ENCODE measurements at places on chromosomes 11 and 22. TPM values are rescaled to one million over a fixed set of nuclear protein-coding genes. Genes with fewer than 3 reads are reported as not detected.

- DNase-seq: peak; percentile 70
Observed at GRCh38 chr22:46592390-46592872, 27.8 kb upstream of the GRAMD4 start.

DNA sequence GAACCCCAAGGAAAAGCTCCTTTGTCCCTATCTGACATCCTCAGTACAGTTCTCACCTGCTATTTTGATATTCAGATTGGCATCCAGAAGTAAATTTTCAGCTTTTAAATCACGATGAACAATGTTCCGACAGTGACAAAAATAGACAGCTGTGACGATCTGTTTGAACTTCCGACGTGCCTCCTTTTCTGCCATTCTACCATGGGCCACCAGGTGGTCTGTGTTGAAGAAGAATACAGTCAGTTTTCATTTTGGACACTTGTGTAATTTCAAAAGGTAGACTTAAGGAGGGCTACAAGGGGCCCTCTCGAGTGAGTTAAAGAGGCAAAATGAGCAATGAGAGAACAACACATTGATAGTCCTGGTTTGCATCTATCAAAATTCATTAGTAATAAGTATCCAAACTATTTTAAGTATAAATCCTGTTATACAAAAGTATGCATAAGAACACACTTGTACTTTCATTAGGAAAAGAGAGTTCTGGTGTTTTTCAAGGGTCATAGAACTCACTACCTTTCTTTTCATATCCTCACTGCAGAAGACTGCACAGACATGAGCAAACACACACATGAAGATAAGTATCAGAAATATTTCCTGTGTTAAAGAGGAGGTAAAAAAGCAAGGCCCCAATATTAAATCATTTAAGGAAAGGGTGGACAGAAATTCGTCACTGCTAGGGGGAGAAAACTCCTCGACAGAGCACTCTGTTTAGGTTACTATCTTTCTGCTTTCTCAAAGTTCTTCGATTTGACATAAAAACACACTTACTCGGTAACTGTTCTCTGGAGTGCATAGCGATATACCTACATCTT lies 89.9 kb upstream of the APOA1 start:
- DNase-seq: no peak

DNA sequence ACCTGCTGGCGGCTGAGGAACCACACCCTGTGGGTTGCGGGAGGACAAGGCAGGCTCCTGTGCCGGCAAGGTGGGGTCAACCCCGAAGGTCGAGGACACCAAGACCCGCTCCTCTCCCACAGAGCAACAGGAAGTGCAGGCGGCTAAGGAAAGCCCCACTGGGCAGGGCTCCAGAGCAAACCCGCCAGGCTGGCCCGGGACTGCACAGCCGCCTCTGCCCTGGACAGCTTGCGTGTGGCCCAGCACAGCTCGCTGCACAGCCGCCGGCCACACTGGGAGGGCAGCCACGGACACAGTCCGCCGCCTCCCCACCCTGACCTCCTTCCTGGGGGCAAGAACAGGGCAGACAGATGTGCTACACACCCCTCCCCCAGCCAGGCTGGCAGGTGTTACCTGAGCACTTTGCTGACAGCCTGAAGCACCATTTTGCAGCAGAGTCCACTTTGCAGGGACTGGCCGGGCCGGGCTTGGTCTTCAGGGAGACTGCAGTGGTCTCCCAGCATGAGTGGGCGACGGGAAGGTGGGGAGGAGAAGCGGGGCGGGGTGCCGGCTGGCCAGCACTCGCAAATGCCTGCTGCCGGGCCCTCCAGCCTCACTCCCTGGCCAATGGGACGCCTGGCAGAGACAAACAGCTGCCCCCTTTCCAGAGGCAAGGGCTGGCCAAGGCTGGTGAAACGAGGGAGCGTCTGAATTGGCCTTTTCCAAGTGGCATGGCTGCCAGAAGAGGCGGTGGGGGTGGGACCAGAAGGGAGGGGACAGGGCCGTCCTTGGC lies at the start of gene MOB2:
Gene MOB2, minus strand, starts transcription at position 726 of the 772 bp plus-strand sequence. Its CDS starts 223 bp downstream, at position 503.
- peak; percentile 85 for DNase-seq

- no peak for DNase-seq
Observed at GRCh38 chr11:102724904-102725500, at the start of gene MMP8. TSS of gene MMP8 (minus strand) at chr11:102724954. CDS start at chr11:102724855, 99 bp downstream.

GRCh38 chr11:134252346-134253187 lies 585 bp downstream of the THYN1 start:
- DNase-seq: no peak

Gene ASCL2
- total RNA-seq: 0.28 TPM

Gene FAM181B
- total RNA-seq: 0.83 TPM

DNA sequence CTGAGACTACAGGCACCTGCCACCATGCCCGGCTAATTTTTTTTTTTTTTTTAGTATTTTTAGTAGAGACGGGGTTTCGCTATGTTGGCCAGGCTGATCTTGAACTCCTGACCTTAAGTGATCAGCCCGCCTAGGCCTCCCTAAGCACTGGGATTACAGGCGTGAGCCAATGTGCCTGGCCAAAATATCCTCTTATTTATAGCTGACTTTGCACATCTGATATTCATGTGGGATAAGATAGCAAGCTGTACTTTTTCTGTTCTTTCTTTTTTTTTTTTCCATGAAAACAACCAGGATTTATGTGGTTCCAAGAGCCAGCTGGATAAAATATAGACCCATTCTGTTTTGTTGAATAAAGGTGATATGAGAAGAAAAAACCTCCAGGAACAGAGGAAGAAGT lies 12.1 kb upstream of the XBP1 start:
- DNase-seq: no peak

DNA sequence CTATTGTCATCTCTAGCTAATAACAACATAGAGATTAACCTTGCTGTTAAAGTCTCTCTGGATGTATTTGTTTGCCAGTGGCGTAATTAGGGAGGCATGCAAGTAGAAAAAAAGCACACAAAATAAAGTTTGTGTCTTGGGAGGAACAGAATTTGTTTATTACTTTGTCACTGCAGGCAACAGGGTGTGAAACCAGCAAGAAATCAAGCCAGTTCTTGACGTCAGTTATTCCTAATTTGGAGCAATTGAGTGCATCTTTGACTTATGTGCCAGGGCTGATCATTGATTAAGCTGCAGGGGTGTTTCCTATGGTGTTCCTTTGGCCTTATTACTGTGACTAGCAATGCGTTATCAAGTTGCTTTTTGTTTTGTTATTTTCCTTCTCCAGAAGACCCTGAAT lies 751.0 kb downstream of the KCNA4 start:
- DNase-seq: no peak

GRCh38 chr11:119404872-119405271 lies 18.1 kb downstream of the THY1 start:
- DNase-seq: no peak

DNA sequence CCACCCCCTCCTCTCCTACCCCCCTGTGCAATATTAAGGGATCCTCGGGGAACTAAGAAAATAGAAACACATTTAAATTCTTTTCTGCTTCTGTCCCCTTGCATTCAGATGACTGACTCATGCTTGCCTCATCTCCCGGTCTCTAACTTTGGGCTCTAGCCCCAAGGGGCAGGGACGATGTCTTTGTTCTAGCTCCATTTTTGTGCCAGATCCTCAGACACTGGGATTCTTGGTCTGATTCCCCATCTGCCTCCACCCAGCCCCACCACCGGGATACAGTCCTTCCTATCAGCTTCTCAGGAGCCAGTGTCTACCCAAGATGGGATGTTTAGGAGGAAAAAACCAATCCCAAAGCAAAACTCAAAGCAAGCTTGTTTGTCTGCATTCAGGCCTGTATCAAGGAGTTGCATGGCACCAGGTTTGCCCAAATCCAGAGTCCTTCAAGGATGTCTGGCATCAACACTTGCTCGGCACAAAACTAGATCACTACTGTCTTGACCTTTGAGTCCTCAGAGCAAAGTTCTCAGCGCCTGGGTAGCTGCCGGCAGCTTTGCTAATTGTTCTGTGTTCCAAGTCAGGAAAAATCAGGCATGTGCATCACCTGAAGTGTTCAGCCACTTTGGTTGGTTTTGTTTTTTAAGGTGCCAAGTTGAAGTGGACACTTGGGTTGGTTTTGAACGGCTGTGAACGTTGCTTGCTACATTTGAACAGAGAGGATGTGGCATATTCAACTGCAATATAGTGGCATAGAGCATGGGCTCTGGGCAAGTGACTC lies 212.8 kb downstream of the DSCAML1 start:
- peak; percentile 38 for DNase-seq

Gene ME3
- 25.5 TPM for total RNA-seq

DNA sequence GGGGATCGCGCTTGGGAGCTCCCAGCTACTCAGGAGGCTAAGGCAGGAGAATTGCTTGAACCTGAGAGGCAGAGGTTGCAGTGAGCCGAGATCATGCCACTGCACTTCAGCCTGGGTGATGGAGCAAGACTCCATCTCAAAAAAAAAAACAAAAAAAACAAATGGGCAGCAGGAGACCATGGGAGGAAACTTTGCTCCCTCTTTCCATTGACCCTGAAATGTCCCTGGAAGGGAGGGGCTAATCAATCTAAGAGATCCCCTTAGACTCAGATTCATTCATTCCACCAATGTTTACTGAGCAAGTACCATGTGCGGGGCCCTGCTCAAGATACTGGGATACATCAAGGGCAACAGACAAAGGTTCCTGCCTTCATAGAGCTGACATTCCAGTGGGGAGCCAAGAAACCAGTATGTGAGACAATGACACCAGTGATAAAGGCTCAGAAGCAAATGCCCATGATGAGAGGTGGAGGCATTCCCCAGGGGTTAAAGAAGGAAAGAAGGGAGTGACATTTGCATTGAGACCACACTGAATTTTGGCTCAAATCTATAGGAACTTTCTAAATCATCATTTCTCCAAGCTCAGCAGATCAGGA lies 37.7 kb upstream of the TFIP11 start:
- no peak for DNase-seq

Gene RIMBP3C
- total RNA-seq: not detected

- DNase-seq: no peak
Observed at GRCh38 chr22:43745411-43745770, 66.7 kb downstream of the EFCAB6 start.

DNA sequence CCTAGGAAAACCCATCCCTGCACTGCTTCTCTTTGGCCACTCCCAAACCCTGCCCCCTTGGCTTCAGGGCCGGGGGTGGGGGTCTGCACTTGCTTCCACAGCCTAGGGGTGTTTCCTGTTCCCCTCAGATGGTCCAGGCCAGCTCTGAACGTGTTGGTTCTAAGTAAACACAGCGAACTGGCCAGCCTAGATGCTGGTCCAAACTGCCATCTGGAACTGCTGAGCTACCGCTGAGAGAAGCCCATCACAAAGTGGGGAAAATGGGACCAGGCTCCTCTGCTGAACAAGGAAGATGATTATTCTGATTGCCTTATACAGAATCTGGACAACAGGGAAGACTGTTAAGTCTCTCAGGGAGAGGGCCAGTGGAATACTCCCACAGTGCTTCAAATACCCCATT lies 23.5 kb upstream of the YPEL1 start:
- DNase-seq: no peak

GRCh38 chr11:74936087-74936486 lies 12.8 kb downstream of the XRRA1 start:
- no peak for DNase-seq

DNA sequence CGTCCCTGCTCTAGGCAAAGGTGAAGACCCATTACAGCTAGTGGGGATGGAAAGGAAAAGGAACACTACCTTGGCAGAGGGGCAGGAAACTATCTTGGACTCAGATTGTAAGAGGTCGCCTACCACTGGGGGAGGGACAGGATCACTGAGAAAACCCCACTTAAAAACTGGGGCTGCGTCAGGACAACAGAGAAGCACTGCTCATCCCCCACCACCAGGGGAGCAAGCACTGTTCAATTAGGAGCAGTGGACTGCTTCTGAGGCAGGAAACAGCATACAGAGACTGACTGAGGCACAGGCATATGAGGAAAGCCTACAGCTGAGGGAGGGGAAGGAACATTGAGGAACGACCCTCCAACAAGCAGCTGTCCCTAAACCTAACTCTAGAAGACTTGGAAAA lies 20.8 kb upstream of the DLAT start:
- DNase-seq: no peak

DNA sequence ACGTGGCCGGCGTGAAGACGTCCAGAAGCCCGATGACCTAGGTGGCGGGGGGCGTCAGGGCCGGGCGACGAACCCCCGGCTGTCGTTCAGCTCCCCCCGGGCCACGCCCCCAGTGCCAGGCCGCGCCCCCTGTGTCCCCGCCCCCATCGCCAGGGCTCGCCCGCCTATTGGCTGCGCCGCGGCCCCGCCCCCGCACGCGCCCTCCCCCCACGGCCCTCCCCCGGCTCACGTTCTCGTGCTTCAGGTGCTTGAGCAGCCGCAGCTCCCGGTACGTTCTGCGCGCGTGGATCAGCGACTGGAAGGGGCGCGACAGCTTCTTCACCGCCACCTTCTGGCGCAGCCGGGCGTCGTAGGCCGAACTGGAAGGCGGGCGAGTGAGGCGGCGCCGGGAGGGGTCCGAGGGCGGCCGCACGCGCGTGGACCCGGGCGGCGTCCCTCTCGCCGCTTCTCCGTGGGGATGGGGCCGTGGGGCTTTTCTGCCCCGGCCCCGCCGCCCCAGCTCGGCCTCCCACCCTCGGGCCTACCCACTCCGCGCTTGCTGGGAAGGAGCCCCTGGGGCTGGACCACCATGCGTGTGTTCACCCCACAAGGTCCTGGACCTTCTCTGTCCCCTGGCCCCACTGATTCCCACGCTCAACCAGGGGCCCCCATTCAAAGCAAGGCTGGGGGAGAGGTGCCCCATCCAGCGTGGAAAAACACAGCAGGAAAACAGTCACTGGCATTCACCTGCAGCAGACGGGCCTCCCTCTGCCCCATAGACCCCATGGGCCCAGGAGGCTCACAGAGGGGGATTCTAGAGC lies 2.4 kb downstream of the MAPK11 start:
- peak; percentile 82 for DNase-seq

DNA sequence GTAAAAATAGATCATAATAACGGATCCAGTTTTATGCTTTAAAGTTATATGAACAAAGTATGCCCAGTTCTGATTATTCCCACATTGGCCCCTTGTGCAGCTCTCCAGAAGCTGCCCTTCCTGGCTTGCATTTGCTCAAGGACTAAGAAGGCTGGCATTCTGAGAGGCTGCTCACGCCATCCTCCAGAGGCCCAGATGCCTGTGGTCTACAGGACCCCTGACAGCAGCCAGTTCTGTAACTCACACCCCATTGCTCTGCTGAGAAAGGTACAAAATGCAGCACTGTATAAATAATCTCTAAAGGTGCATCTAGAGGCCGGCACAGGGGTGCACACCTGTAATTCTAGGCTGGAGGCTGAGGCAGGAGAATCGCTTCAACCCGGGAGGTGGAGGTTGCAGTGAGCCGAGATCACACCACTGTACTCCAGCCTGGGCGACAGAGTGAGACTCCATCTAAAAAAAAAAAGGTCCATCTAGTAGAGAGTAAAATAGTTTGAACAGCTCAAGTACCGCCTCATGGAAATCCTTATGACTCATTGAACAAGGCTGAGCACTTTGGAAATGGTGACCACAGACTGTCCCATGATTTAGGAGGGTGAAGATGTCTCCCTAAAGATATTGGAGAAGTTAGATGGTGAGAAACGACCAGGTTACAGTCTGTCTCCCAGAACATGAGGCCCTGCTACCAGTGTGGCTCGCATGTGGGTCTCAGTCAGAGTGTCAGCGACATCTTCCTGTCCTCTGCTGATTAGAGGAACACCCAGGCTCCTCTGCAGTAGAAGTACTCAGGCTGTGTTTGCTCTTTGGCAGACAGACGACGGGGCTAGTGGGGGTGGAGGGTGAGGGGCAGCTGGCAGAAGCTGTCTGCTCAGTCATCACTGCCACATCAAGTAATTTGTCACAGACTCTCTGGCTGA lies 56.3 kb downstream of the KREMEN1 start:
- DNase-seq: peak; percentile 35

- DNase-seq: peak; percentile 22
Observed at GRCh38 chr11:117641008-117641915, 155.8 kb downstream of the DSCAML1 start.

Gene MYBPC3
- total RNA-seq: not detected
